ENCODE measurements at places on chromosomes 1 and 21. TPM values are rescaled to one million over a fixed set of nuclear protein-coding genes. Genes with fewer than 3 reads are reported as not detected.

BARHL2 gene
- total RNA-seq, result not detected

KCNJ15 gene
- 34.8 TPM for total RNA-seq

GRCh38 chr21:15095326-15095725 is 30.5 kb upstream of the NRIP1 start:
- DNase-seq, result no peak
- no peaks in the 10 kb centered on the region for H3K27me3 ChIP-seq
- no peaks in the 10 kb centered on the region for H3K36me3 ChIP-seq
- no peaks in the 10 kb centered on the region for H3K4me1 ChIP-seq
- no peak overlapping the region for H3K27ac ChIP-seq

DISC1 gene
- 6.6 TPM for total RNA-seq

HES2 gene
- not detected for total RNA-seq

RGL1 gene
- total RNA-seq, result 2.7 TPM

- H3K27ac ChIP-seq, result peak overlapping the region; percentile 82
- peaks cover 34% of the 10 kb centered on the region for H3K36me3 ChIP-seq
- H3K27me3 ChIP-seq, result no peaks in the 10 kb centered on the region
Measured at GRCh38 chr21:37071561-37072273, 1.2 kb downstream of the PIGP start.

- no peak overlapping the region for H3K4me3 ChIP-seq
- H3K36me3 ChIP-seq, result no peaks in the 10 kb centered on the region
- no peak for DNase-seq
- H3K27ac ChIP-seq, result no peak overlapping the region
- peaks cover 12% of the 10 kb centered on the region for H3K27me3 ChIP-seq
Measured at GRCh38 chr1:20167126-20167525, 18.8 kb upstream of the UBXN10 start.

FCGR2B gene
- total RNA-seq, result not detected

DNA sequence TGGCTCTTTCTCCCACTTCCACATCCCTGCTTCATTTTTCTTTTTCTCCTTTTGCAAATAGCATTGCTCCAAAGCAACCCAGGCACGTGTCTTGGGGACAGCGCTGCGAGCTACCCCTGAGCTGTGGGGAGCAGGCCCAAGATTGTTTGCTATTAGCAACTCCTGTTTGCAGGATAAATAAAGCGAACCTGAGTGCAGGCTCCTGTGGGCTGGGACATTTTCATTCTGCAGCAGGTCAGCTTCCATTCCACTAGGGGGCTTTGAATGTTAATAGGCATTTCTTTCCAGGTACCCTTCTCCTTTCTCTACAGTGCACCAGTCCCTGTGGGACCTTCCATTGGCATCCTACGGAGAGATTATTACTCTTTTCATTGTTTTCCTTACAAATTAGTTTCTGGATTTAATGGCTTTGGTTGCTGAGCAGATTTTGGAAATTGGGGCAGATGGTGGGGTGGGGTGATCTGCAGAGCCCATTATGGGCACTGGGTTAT is 54.0 kb downstream of the OLFML3 start:
- no peak overlapping the region for H3K27ac ChIP-seq
- no peaks in the 10 kb centered on the region for H3K36me3 ChIP-seq
- DNase-seq, result no peak
- no peak overlapping the region for H3K4me3 ChIP-seq
- H3K27me3 ChIP-seq, result no peaks in the 10 kb centered on the region

- DNase-seq, result no peak
- H3K4me1 ChIP-seq, result no peaks in the 10 kb centered on the region
- no peaks in the 10 kb centered on the region for H3K27me3 ChIP-seq
- H3K4me3 ChIP-seq, result no peak overlapping the region
- H3K27ac ChIP-seq, result no peak overlapping the region
- no peaks in the 10 kb centered on the region for H3K36me3 ChIP-seq
Measured at GRCh38 chr1:172229942-172230341, 190.5 kb upstream of the C1orf105 start.

DNA sequence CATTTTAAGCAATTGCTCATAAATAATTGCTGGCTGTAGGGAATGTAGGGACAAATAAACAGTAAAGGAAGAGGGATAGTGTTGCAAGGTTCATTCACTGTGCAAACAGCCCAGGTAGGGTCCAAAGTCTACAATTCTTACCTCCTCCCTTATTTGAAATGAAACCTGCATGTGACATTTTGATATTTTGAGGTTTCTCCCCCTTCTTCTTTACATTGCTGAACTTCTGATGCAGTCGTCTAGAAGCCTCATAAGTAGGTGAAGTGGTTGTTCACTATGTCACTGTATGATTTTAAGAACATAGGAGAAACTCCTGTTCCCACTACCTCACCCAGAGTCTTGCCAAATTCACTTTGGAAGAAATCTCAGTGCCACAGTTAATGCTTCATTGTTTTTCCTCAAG is 16.1 kb downstream of the F5 start:
- no peak overlapping the region for H3K27ac ChIP-seq
- DNase-seq, result peak; percentile 31
- H3K27me3 ChIP-seq, result no peaks in the 10 kb centered on the region
- H3K4me3 ChIP-seq, result peak overlapping the region; percentile 9
- no peaks in the 10 kb centered on the region for H3K36me3 ChIP-seq
- peaks cover 55% of the 10 kb centered on the region for H3K4me1 ChIP-seq

DNA sequence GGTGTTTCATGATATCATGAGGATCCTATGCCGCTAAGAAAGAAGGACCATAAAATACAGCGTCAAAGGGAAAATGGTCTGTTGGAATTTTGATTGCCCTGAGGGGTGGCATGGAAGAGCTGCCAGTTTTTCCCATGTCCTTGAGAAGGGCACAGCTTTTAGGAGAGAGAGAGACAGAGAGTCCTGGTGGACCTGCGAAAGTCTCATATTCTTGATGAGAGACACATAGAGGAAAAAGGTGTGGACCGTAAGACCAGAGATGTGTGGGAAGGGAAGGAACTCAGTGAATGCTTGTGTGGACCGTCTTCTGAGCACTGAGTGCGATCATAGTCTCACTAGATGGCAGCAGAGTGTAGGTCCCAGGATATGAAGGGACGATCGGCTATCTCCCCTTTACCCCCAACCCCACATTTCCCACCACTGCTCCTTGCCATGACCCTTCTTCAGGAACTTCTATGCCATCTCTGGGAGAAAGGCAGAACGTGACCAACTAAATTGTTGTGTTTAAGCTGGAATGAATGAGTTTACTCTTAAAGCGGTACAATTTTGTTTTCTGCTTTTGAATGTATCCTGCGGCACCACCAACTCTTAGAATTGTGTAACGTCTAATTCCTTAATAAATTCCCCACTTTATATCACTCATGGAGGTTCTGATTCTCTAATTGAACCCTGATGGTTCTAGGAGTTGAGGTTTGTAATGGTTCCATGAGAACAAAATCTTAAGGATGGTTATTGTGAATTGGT is 117.7 kb downstream of the CTH start:
- peaks cover 14% of the 10 kb centered on the region for H3K27me3 ChIP-seq
- peaks cover 8% of the 10 kb centered on the region for H3K4me1 ChIP-seq
- peak; percentile 30 for DNase-seq
- no peaks in the 10 kb centered on the region for H3K36me3 ChIP-seq
- H3K4me3 ChIP-seq, result no peak overlapping the region
- H3K27ac ChIP-seq, result no peak overlapping the region

- H3K27ac ChIP-seq, result peak within 1 kb of the TSS; percentile 79
- H3K27me3 ChIP-seq, result no peaks in the 10 kb centered on the region
- H3K36me3 ChIP-seq, result peaks cover 19% of the 10 kb centered on the region
- DNase-seq, result peak; percentile 43
Measured at GRCh38 chr21:41361786-41362604, at the start of gene MX2. Gene MX2, plus strand, starts transcription at chr21:41362027. Its CDS starts 14,880 bp downstream, at chr21:41376907.

INPP5B gene
- total RNA-seq, result 21.5 TPM

C8A gene
- not detected for total RNA-seq

DNA sequence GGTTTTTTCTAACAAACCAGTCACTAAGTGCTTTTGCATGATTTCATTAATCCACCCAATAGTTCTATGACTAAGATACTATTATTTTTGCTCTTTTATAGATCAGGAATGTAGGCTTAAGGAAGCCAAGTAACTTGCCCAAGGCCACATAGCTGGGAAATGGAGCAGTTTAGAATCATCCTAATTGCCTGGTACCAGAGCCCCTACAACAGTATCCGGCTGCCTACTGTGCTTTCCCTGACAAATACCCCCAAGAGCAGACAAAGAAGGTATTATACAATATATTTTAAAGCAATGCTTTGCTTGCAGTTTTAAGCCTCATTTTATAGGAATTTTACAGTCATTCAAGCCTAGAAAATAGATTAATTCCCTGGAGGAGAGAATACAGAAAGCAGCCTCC is 45.5 kb upstream of the RASAL2 start:
- no peaks in the 10 kb centered on the region for H3K27me3 ChIP-seq
- no peak overlapping the region for H3K4me3 ChIP-seq
- no peaks in the 10 kb centered on the region for H3K36me3 ChIP-seq
- no peak for DNase-seq
- H3K27ac ChIP-seq, result no peak overlapping the region
- peaks cover 17% of the 10 kb centered on the region for H3K4me1 ChIP-seq

DNA sequence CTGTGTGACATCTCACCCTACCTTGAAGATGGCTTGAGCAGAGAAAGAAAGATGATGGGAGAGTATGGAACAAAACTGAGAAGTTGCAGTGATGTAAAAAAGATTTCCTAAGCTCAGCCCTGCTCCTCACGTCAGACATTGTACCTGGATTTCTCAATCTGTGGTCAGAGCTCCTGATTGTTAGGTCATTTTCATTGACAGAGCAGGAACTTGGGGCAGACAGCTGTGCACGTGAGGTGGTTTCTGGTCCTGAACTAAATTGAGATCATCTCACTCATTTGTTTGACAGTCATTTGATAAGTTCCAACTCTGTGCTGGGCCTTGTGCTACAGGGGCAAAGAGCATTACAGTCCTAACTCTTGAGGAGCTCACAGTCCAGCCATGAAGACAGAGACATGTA is 10.2 kb downstream of the TRAF3IP3 start:
- no peak overlapping the region for H3K4me3 ChIP-seq
- no peaks in the 10 kb centered on the region for H3K4me1 ChIP-seq
- H3K27me3 ChIP-seq, result peaks cover 20% of the 10 kb centered on the region
- H3K36me3 ChIP-seq, result no peaks in the 10 kb centered on the region

DNA sequence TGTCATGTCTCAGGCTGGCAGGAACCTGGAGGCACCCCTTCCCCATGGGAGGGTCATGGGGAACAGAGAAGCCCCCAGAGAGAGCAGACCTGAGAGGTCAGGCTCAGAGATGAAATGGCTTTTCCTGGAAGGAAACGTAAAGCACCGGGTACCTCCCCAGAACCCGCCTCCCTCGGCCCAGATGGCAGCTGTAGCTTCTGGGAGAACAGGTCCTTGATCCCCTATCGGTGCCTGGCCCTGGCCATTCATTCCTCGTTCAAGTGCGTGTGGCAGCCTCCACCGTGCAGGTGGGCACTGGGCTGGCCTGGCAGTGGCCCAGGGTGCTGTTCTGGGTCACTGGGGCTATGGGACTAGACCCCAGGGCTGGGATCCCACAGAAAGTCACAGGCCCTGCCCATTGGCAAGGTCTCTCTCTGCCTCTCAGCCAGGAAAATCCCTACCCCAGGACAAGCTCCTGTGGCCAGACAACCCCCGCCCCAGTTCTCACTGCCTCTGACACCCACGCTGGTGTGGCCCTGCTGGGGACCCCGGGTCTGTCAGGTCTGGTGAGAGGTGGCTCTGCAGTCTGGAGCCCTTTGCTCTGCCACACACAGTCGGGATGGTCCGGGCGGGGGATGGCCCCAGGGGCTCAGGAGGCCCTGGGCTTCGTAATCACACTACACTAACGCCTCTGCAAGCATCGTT is 183.2 kb upstream of the VAMP3 start:
- H3K27ac ChIP-seq, result no peak overlapping the region
- no peaks in the 10 kb centered on the region for H3K4me1 ChIP-seq
- H3K27me3 ChIP-seq, result peaks cover 57% of the 10 kb centered on the region
- DNase-seq, result no peak
- H3K36me3 ChIP-seq, result no peaks in the 10 kb centered on the region
- no peak overlapping the region for H3K4me3 ChIP-seq

GRCh38 chr21:24935991-24936390 is 671.3 kb downstream of the MRPL39 start:
- no peaks in the 10 kb centered on the region for H3K4me1 ChIP-seq
- no peaks in the 10 kb centered on the region for H3K27me3 ChIP-seq
- no peak for DNase-seq
- H3K4me3 ChIP-seq, result no peak overlapping the region

DNA sequence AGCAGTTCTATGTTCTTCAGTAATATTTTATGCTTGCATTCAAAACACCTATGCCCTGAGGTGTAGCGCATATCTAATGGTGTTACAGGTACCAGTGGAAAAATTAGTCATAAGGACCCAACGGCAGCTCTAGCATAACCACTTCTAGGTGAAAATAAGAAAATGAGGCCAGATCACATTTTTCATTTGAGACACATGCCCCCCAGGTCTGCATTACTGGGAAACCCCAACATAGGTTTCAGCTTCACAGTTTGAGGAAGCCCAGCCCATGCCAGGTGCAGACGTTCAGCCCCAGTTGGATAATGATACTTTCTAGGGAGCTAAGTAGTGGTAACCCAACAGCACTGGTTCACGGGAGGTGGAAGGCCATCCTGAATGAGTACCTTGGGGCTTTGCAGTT is 129.8 kb downstream of the CNIH3 start:
- H3K4me1 ChIP-seq, result no peaks in the 10 kb centered on the region
- H3K4me3 ChIP-seq, result no peak overlapping the region
- peaks cover 77% of the 10 kb centered on the region for H3K27me3 ChIP-seq
- H3K27ac ChIP-seq, result no peak overlapping the region
- DNase-seq, result no peak

- no peaks in the 10 kb centered on the region for H3K4me1 ChIP-seq
- H3K4me3 ChIP-seq, result no peak overlapping the region
- H3K27me3 ChIP-seq, result no peaks in the 10 kb centered on the region
- no peak for DNase-seq
Measured at GRCh38 chr1:205199931-205200299, 11.6 kb downstream of the DSTYK start.

WNT9A gene
- total RNA-seq, result 0.37 TPM

- no peaks in the 10 kb centered on the region for H3K4me1 ChIP-seq
- H3K4me3 ChIP-seq, result no peak overlapping the region
- no peak for DNase-seq
- H3K27ac ChIP-seq, result no peak overlapping the region
Measured at GRCh38 chr1:213914392-213914791, 73.4 kb upstream of the PROX1 start.

DNA sequence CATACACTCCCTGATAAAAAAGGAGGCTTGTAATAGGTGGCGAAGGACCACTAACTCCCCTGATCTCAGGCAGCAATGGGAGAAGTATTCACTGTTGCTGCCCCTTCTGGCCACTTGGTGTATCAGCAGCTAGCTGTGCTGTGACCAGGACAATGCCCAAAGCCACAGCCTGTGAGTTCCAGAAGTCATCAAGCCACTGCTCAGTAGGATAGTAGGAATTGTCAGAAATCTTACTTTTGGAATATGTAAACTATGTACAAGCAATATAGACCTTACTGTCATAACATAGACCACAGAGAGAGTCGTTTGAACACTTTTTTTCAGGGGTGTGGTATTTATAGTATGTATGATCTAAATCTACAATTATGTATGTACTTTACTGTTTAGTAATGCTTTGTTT is 248.3 kb upstream of the CAMK1G start:
- DNase-seq, result peak; percentile 49
- H3K36me3 ChIP-seq, result no peaks in the 10 kb centered on the region
- no peaks in the 10 kb centered on the region for H3K4me1 ChIP-seq
- no peak overlapping the region for H3K4me3 ChIP-seq

METTL13 gene
- total RNA-seq, result 53.1 TPM
